ENCODE measurements at places on chromosomes 5 and 9.

GRCh38 chr9:137388589-137389427 is 34.2 kb downstream of the EXD3 start:
- no peak for DNase-seq

GRCh38 chr9:136539427-136540421 is 6.1 kb downstream of the NOTCH1 start:
- DNase-seq, result no peak

- no peak for DNase-seq
These were observed 13.8 kb downstream of the ACO1 start for GRCh38 chr9:32398207-32398606.

DNA sequence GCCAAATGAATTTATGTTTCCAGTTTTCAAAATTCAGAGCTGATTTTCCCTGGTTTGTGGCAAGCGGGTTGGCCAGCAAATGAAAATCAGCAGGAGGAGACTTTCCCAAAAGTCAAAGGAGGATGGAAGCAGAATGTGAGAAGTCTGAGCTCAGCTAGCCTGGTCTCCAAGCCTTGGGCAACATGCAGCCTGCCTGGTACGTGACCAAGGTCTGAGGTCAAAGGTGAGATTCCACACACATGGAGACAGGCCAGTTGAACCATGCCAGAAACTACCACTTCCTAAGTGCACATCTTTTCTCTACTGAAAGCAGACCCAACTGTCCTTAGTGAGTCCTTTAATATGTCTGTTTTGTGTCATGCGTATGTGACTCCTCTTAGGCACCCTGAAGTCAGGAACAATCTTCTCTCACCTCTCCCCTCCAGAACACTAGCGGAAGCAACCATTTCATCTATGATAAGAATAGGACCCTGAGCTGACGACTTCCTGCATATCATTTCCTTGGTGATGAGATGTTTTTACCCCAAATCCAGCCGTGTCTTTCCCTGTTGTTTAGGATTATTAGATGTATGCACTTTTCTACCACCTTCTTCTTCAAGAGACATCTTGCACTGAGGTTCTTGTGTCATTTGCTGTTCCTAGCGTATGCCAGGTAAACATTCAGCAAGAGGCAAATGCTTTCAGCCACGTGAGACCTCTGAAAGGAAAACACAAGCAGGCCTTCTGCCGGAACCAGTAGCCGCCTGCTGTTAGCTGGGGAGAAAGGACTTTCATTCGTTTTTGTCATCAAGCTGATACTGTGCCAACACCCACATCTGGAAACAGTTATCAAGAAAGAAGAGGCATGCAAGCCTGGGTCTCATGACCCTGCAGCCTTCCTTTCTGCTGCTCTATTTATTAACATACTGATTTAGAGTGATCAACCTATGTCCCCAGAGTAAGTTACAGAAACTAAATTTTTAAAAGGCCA is 9.7 kb upstream of the TGFBI start:
- no peak for DNase-seq

DNA sequence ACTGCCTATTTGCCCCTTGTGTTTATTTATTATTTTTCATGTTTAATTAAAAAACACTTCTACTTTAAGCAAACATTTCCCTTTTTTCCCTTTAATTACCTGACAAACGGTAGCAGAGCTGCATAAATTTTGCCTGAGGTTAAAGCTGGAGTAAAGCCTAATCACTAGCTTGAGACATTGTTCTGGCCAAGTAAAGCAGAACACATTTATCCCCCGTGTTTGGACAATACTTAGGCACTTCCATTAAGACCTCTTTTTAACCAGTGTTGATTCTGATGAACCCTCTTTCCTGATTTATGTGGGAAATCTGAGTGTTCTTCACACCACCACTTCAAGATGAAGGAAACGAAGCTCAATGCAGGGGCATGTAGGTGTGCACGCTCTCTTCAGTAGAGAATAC is 54.5 kb downstream of the BNC2 start:
- DNase-seq, result peak; percentile 74

GRCh38 chr5:41843456-41844370 is 26.5 kb downstream of the OXCT1 start:
- DNase-seq, result peak; percentile 72

DNA sequence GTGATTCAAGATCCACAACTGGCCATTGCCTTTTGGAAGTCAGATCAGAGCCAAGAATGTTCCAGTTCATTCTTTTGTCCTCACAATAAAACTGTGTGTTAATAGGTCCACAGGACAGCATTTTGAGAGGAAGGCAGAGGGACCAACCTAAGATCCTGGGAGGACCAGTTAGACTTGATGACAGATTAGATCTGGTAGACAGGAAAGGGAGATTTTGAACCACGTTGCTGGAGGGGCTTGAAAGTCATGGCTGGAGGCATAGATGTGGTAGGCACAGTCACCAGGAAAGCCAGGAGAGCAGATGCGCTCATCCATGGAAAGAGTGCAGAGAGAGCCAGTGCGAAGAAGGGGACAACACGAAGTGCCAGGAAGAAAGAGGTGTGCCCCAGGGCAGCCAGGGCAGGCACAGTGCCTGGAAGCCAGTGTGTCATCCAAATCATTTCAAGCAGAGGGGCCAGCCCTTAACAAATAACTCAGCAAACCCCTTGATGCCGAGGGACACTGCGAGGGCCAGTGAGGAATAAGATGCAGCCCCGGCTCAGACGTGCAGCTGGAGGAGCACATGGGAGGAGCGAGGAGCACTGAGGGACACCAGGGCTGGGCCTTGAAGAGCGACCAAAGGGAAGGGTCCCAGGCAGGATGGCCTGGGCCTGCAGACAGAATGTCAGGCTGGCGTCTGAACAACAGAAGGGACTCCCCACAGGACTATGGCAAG is 12.8 kb upstream of the SLC2A8 start:
- DNase-seq, result no peak

DNA sequence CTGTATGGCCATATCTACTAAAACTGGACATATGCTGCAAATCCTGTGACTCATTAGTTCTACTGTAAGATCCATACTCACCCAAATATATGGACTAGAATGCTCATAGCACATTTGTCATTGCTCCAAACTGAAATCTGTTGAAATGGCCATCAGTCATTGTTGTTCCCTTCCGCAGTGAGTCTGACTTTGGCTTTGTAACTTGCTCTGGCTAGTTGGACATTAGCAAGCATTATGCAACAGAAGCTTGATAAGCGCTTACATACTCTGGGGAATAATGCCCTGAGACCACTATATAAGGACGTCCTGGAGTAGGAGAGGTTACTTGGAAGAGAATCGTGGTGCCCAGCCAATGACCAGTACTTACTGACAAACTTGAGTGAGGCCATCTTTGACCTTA is 9.0 kb downstream of the KIAA1958 start:
- DNase-seq, result no peak

GRCh38 chr9:7791394-7791793 is 8.2 kb downstream of the DMAC1 start:
- peak; percentile 40 for DNase-seq
